ENCODE measurements at places on chromosomes 16 and 17. TPM values are rescaled to one million over a fixed set of nuclear protein-coding genes. Genes with fewer than 3 reads are reported as not detected.
A peak's percentile ranks its signal among the peaks of the same experiment; 100 is the strongest.

Gene RRAD
- total RNA-seq = 1.3 TPM

DNA sequence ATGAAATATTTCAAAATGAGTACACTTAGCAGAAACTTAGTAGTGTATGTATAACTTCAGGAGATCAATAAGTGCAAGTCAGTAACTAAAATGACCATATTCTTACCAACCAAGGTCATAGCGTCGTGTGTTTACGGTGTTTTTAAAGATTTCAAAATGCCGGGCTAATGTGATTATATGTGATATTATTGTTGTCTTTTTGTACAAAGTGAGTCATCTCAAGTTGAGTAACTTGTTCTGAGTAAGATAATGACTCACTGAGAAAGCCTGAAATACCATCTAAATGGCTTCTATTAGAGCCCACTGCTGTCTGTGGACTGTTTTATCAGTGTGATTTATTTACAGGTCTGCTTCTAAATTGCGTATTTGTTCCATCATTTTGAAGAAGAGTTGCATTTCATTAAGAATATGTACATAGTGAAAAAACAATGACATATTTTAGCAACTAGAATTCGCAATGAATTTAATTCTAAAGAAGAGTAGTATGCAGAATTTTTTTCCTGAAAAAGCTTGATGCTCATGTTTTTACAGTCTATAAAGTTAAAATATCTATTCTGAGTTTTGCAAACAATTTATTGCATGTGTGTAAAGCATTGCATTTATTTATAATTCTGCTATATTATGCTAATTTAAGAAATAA is 12.7 kb downstream of the KRT12 start:
- no peak for DNase-seq

Gene CCDC144A
- total RNA-seq = 0.53 TPM

GRCh38 chr17:66920950-66921349 is 43.6 kb upstream of the CACNG4 start:
- DNase-seq = no peak

Gene ITGA3
- 108 TPM for total RNA-seq

- no peak for DNase-seq
Observed at GRCh38 chr16:10989559-10989958, 45.2 kb downstream of the CLEC16A start.

Gene SALL1
- total RNA-seq = 1.7 TPM

Gene CETP
- total RNA-seq = 0.22 TPM

DNA sequence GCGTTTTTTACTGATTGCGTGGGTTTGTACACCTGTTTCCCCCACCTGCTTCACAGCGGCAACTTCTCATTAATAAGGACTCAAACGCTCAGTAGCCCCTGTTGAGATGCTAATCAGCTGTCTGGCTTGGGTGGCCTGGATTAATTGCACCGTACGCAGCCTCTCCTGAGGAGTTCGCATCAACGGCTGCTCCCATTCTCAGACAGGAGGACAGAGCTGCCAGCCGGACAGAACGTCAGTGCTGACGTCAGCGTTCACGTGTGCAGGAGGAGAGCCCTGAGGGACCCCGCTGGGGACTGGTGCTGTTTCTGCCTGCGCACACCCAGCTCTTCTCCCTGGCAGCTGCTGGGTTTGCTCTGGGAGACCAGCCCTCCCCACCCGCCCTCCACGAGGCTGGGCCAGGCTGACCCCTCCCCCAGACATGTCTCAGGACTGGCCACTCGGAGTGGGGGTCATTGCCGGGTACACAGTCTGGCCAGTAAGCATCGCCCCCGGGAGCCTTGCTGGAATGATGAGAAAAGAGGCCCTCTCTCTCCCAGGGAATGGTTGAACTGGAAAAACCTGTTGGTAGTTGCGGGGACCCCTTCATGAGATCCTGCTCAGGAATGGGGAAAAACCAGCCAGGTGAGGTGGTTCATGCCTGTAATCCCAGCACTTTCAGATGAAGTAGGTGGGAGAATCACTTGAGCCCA is 5.7 kb upstream of the BANP start:
- peak; percentile 76 for DNase-seq

Gene C1QTNF8
- total RNA-seq = not detected

DNA sequence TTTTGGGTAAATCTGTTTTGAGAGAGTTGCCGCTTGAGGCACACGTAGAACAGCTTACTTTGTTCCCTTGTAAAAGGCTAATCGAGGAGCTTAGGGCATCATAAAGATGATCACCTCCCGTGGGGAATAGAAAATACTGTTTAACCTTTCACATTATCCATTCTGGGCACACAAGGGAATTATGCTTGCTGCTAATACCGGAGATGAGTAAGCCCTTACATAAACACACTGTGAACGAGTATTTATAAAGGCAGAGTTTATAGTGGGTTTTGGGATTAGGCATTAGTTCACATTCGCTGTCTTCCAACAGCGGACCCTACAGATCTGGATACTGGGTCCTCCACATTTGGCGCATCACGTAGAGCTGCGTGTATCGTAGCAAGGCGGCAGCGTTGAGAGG is 51.2 kb upstream of the CNTNAP4 start:
- no peak for DNase-seq

GRCh38 chr16:66891360-66891759 is 11.0 kb downstream of the PDP2 start:
- DNase-seq = no peak

DNA sequence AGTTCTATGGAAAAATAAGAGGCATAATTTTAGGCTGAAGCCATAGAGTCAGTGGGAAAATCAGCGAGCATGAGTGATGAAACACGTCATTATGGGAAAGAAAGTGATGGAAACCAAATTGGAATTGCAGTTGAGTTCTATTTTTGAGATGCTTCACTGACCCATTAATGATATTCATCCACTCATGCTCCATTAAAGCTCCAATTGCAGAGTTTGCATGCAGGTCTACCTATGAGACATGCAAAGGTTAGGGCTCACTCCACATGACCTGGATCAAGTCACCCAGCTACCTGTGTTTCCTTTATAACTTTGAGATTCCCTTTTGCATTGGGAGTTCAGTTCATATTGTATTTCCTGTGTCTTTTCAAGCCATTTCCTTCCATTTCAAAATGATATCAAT is 8.0 kb upstream of the KRTAP2-4 start:
- DNase-seq = no peak

Gene PERCC1
- total RNA-seq = not detected

Gene CRISPLD2
- 114 TPM for total RNA-seq

DNA sequence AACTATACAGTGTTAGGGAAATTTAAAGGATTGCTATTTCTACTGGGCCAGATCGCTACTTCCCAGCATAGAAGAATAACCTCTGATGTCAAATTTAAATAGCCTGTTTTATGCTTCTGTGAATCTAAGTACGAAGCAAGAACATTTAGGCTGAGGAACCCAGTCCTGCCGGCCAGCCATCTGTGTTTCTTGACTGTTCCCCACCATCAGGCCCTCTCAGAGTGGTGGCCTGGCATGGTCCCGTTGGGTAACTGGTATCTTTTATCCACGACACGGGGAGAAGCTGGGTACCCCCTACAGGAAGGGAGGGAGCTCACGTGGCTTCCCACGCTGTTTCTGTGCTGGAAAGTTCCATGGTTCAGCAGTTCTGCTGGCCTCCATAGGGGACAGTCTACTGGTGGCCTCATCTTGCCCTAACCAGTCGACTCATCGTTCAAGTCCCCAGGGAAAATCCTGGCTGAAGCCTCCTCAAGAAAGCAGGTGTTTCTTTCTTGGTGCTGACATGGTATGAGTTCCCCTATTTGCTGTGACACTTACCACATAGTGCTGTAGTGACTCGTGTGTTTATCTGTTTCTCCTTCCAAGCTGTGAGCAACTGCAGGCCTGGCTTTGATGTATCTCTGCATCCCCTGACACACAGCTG is 201.7 kb upstream of the NLRP1 start:
- DNase-seq = no peak

- DNase-seq = peak; percentile 49
Observed at GRCh38 chr17:42653179-42654124, 5.6 kb upstream of the TUBG2 start.

DNA sequence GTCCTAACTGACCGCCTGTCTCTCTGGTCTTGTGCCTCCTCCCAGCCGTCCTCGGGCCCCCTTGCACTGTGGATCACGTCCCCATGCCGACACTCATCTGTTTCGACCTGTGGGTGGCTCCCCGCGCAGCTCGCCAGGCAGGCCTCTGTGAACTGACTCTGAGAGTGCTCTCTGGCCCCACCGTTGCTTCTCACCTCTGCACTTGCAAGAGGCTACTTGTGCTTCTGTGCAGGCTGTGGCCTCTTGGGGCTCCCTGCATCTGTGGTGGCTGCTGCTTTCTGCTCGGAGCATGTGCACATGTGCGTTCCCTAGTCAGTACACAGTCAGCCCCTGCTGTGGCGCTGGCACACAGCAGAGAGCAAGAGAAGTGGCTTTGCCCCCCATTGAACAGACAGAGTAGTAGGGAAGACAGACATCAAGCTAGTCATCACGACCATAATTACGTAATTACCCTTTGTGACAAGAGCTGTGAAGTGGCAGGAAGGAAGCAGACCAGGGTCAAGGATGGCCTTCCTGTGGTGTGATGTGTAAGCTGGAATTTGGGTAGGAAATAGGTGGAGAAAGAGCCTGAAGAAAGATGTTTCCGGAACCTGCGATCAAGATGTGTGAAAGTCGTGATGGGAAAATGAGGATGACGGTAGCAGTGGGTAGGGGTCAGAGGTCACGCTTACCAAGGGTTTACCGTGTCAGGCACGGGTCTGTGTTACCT is 256.0 kb upstream of the CACNG5 start:
- DNase-seq = no peak

Gene MYH2
- total RNA-seq = not detected

Gene FOXN1
- total RNA-seq = 0.69 TPM

GRCh38 chr17:40448639-40449261 is 5.5 kb downstream of the IGFBP4 start:
- peak; percentile 83 for DNase-seq

Gene SPN
- total RNA-seq = 4.5 TPM

Gene HOXB1
- total RNA-seq = not detected

DNA sequence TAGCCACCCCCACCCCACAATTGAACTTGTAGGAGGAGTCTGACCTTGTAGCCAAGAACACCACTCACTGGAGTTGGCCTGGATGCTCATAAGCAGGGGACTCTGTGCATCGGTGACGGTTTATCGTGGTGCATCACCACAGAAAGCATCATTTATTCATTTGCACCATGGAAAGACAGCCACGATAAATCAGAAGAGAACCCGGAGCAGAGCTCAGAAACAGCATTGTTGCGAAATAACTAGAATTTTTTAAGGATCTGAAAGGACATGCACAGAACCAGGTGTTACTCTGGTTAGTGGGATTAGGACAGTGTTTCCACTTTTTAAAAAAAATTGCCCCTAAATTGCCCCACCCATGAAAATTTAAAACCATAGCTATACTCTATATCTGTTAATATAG is 44.4 kb upstream of the IRX6 start:
- no peak for DNase-seq

DNA sequence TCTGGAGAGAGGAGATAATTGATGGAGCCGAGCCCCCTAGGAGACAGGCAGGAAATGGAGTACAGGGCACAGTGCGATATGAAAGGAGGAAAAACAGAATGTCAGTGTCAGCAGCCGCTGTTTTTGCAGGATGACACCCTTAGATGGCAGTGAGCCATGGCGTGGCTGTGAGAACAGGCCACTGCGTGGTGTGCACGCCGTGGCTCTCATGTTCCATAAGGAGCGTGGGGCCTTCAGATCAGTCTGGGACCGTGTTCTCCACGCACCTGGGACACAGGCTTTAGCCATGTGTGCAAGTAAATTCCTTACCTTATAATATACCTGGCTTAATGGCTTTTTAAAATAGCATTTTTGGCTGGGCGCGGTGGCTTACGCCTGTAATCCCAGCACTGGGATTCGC is 198.0 kb downstream of the KATNIP start:
- DNase-seq = no peak

Gene GAST
- total RNA-seq = not detected

GRCh38 chr17:78362671-78363070 is 2.8 kb upstream of the SOCS3 start:
- no peak for DNase-seq

Gene TMEM238L
- total RNA-seq = 47.5 TPM

GRCh38 chr16:52095471-52095870 is 451.5 kb downstream of the TOX3 start:
- no peak for DNase-seq

DNA sequence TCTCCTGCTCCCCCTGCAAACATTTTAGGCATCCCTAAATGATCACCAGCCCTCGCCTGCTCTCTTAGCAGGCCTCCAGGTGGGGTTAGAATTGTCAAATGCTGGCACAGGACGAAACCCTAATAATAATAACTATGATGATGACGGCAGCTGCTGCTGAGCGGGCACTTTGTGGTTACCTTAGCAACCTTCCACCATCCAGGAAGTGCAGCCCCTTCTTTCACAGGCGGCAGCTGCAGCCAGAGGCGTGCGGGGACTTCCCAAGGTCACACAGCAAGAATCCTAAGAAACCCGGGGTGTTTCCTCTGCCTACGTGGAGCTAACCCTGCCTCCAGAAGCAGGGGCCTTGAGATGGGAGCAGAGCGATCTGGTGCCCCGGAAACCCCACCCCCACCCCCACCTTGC is 22.4 kb upstream of the EIF1 start:
- DNase-seq = peak; percentile 78

GRCh38 chr17:75269844-75270217 is 1.2 kb downstream of the MIF4GD start:
- no peak for DNase-seq

DNA sequence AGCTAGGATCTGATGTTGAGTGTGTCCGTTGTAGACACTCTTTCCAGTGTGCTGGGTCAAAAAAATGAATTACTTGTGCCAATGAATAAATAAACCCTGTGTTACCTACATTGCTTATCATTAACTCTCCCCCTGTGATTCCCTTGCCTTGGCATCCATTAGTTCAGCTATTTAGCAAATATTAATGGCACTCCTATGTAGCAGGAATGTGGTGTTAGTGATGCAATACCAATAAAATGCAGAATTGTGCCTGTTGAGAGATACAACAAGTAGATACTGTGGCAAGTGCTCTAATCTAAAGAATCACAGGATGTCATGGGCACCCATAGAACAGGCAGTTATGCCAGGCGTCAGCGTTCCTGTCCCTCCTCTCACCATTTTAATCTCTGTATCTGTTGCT is 343.2 kb downstream of the PMP22 start:
- no peak for DNase-seq

DNA sequence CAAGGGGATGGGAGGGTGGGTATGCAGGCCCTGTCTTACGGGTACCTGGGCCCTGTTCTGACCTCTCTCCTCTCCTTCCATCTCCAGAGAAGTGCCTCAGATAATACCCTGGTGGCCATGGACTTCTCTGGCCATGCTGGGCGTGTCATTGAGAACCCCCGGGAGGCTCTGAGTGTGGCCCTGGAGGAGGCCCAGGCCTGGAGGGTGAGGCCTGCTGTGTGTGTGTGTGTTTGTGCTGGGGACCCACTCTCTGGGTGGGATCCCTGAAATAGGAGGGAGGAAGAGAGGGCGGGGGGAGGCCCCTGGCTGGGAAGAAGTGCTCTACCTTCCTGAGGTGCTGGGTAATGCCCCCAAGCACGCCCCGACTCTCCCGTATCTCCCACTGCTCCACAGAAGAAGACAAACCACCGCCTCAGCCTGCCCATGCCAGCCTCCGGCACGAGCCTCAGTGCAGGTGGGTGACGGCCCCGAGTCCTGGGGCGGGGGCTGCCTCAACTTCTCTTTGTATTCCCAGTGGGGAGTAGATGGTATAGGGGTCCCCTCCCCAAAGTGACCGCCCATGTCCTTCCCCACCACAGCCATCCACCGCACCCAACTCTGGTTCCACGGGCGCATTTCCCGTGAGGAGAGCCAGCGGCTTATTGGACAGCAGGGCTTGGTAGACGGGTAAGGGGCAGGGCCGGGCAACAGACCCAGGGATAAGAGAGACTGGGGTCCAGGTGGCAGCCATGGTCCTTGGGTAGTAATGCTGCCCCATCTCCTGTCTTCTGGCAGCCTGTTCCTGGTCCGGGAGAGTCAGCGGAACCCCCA is 7.8 kb downstream of the GRB7 start:
- DNase-seq = no peak

Gene AMZ2
- total RNA-seq = 44.6 TPM

Gene MPO
- not detected for total RNA-seq
